Stimulated activated CD8-positive, alpha-beta memory T cell treated with anti-CD3 and anti-CD28 coated beads, Interleukin-12 subunit alpha, Interleukin-12 subunit beta, amount 100 ng/mL, for 1 hour (primary cell): ENCODE measurements at places on chromosomes 2 and 18.
A peak's percentile ranks its signal among the peaks of the same experiment; 100 is the strongest.

- no peak for DNase-seq
These were observed 42.1 kb downstream of the TGIF1 start for GRCh38 chr18:3491981-3492555.

- DNase-seq: no peak
These were observed 110.6 kb downstream of the CEP192 start for GRCh38 chr18:13101659-13102197.

GRCh38 chr2:178914259-178914849 lies 107.1 kb upstream of the TTN start:
- DNase-seq: peak; percentile 41

DNA sequence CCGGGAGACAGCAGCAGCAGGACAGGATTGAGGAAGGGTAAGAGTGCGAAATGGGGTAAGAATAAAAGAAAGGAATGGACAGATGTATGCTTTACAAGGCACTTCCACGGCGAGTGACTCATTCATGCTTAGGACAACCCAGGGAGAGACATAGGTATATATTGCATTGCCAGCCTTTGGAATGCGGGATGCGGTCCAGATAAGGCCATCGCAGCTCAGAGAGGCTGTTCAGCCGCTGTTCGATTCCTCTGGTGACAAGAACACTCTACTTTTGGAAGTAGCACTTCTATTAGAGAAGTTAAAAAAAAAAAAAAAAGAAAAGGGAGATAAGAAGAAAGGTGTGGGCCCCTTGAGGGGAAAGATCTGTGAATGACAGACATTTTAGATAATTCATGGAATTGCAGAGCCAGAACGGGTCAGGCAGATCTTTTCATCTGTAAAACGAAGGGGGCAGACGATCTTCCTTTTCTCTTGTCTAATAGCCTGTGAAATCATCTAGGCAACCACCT lies 819 bp upstream of the NCOA1 start:
- no peak for DNase-seq

- DNase-seq: no peak
These were observed 33.9 kb upstream of the DARS1 start for GRCh38 chr2:136019306-136019705.

GRCh38 chr2:163877316-163877715 lies 141.5 kb upstream of the FIGN start:
- no peak for DNase-seq

GRCh38 chr2:86045541-86045940 lies 60.1 kb downstream of the POLR1A start:
- DNase-seq: no peak

DNA sequence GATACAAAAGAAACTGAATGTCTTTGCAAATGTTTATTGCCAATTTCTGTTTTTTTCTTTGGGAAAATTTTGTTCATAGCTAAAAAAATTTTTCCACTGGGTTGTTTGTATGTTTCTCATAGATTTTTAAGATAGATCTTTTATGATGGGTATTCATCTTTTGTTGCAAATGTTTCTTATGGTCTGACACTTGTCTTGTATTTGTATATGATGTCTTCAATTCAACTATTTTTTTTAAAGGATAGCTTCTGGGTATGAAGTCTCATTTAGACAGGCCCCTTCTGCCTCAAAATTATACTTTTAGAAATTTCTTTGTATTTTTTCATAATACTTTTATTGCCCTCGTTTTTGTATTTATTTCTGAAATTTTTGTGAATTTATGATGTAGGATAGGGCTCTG lies 73.8 kb downstream of the KCTD1 start:
- DNase-seq: no peak

- no peak for DNase-seq
These were observed 144.4 kb downstream of the PIEZO2 start for GRCh38 chr18:11004951-11005350.
